ENCODE measurements at places on chromosomes 6 and 20. TPM values are rescaled to one million over a fixed set of nuclear protein-coding genes. Genes with fewer than 3 reads are reported as not detected.

RIMS1 gene
- 21.2 TPM for total RNA-seq

BMP2 gene
- total RNA-seq = 13.1 TPM

SLC25A27 gene
- total RNA-seq = 0.51 TPM

CD83 gene
- total RNA-seq = 3.8 TPM

TMX4 gene
- 16.8 TPM for total RNA-seq
